Right ventricle myocardium inferior (tissue), 1 donor: ENCODE measurements at places on chromosomes 3 and 15.

GRCh38 chr3:64058566-64058965 is 35.3 kb upstream of the PSMD6 start:
- no peak for DNase-seq

DNA sequence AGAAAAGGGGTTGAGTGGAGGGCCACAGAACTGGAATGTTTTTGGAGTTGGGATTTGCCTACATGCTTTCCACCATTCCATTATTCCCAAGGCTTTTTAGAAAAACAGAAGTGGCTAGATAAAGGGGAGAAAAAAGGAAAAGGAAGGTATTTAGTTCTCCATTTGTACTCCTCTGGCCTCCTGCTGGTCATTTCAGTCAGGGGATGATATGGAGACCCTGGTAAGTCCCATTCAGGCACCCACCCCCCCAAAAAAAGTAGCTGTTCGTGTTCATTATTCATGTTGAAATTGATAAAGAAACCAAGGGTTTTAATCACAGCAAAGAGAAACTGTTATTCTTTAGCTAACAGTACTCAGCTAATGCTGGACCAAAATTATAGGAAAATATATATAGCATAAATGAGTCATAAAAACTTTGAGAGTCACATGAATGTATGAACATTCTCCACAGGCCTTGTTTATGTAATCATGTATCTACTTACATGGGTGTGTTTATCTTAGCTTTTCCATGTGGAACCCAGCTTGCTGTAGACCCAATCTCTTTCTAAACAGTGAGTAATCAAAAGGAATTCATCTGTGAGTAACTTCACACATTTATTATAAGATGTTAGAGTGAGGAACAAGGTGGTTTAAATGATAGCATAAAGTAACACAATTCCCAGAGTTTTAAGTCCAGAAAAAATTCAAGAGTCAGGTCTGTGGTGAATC is 167.2 kb downstream of the KCNMB2 start:
- DNase-seq, result no peak

GRCh38 chr15:89870006-89870405 is 23.8 kb downstream of the AP3S2 start:
- no peak for DNase-seq

DNA sequence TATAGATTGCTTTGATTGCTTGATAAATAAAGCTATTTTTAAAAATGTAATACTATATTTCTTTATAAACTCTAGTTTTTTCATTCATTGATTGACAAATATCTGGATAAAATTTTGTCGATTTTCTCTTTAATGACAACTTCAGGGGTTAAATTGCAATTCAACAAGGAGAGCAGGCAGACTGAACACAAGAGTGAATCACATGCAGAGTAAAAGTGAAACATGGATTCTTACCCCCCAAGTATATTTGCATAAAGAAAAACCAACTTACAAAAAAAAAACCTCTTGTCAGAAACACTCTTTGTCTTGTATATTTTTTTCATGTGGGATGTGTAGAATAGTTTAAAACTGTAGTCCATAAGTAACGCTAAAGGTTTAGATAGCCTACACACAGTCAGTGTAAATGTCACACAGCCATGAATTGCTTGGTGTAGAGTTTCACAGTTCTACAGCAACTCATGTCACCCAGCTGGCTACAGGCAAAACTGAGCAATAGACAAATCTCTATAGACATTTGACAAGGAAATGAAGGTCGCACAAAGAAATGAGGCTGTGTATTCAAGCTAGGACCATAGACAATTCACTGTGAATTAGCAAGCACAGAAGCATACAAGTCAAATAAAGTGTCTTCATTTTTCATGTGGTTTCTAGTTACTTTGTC is 141.6 kb downstream of the THRB start:
- DNase-seq, result no peak

DNA sequence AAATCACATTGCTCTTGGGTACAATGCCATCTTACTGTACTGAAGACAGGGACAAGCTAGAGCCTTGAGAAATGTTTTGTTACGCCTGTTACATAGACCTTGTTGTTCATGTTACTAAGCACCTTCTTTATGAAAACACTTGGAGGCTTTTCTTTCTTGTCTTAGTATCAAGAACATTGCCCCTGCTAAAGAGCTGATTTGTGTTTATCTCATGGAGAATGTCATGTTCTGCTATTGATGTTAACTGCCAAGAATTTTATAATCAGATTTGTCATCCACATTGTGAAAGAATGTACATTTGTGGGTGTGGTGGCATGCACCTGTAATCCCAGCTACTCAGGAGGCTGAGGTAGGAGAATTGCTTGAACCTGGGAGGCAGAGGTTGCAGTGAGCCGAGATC is 431.3 kb upstream of the MDFIC2 start:
- no peak for DNase-seq

GRCh38 chr15:56082263-56082761 is 88.9 kb upstream of the NEDD4 start:
- no peak for DNase-seq

DNA sequence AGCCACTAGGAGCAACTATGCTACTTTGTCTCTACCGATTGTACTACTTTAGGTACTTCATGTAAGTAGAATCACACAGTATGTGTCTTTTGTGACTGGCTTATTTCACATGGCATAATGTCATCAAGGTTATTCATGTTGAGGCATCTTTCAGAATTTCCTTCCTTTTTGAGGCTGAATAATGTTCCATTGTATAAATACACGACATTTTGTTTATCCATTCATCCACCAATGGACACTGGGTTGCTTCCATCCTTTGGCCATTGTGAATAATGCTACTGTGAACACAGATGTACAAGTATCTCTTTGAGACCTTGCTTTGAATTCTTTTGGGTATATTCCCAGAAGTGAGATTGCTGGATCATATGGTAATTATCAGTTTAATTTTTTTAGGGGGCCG is 29.2 kb downstream of the MYO5A start:
- DNase-seq, result no peak

DNA sequence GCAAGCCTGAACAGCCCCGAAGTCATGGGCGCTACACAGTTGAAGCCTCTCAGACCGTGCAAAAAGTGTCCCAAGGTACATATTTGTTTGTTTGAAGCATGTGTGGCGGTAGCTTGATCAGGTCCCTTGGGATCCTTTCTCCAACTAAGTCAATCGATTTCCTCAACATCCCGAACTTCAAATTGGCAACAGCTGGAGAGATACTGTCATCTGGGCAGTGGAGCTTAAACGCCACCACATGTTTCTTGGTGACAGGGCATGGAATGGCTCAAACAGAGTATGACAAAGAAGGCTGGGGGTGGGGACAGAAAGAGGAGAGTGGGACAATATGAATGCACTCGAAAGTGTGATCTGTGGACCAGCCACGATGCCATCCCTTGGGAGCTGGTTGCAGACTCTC is 84.9 kb upstream of the PSMD6 start:
- no peak for DNase-seq

GRCh38 chr3:43870844-43871626 is 180.3 kb downstream of the ABHD5 start:
- no peak for DNase-seq

DNA sequence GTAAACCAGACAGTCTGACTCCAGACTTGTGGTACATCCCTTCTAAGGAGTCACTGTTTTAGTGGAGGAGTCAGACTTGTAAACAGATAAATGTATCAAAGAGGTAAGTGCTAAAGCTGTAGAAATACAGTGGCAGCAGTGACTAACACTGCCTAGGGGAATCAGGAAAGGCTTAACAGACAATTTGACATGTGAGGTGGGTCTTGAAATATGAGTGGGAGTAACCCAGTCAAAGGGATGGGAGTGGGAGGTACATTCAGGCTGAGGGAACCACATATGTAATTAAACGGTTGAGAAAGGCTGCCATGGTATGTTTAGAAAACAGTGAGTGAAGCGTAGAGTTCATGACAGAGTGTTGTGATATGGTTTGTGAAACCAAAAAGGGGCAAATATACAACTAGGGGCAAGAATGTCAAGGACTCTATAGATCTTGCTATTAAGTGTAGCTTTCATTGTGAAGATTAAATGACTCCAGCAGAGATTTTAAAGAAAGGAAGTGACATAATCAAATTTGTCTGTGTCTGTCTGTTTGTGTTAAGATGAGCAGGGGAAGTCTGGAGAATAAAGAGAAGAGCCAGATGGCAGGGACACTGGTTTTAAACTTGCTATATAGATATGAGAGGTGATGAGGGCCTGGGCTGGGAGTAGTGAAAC is 11.2 kb upstream of the ALCAM start:
- DNase-seq, result no peak

GRCh38 chr3:9862391-9863057 is 17.5 kb downstream of the CIDEC start:
- DNase-seq, result peak; percentile 84

DNA sequence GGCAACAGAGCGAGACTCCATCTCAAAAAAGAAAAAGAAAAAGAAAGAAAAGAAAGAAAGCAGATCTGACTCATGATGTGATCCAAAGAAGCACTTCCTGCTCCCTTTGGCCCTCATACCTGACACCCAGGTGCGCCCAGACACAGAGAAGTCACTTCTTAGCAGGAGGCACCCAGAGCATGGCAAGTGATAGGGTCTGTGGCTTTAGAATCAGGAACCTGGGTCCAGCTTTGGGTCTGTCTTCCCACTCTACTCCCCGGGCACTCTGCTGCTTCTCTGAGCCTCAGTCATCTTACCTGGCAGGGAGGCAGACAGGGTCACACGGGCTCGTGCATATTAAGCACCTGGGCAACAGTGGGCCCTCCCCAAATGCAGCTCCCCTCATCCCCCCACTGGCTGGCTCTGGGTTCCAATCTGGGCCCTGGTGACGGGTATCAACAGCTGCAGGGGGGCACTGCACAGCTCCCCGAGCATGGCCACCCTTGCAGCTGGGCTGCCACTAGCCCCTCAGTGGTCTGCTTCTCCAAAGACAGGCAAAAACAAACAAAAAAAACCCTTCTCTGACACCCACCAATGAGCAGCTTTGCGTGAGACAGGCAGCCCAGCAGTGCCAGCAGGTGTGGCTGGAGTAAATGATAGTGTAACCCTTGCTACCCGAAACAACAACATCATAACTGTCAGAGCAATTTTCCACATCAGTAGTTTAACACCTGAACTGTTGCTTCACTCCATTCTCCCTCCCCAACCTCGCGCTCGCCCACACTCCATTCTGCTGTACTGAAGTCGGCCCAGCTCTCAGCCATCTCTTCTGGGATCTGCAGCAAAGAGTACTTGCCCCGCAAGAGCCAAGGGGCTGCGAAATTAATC is 99.8 kb downstream of the MEGF11 start:
- no peak for DNase-seq

- DNase-seq, result no peak
Observed at GRCh38 chr3:103906808-103907207, 1459.9 kb upstream of the ALCAM start.

DNA sequence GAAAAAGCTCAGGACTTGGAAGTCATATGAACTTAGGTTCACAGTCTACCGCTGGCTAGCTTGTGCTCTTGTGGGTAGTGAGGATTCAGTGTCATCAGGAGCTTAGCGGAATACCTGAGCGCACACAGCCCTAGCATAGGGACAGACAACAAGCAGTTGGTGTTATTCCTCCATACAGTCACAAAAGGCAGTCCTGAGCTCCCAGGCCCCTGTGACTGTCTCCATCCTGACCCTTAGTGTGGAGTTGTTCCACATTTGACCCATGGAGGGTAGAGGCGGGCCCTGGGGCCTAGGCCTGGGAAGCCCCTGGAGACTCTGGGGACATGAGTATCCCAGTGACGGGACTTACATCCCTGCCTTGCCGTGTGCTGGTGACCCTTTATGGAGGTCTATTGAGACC is 131.5 kb upstream of the PLXNA1 start:
- DNase-seq, result no peak

DNA sequence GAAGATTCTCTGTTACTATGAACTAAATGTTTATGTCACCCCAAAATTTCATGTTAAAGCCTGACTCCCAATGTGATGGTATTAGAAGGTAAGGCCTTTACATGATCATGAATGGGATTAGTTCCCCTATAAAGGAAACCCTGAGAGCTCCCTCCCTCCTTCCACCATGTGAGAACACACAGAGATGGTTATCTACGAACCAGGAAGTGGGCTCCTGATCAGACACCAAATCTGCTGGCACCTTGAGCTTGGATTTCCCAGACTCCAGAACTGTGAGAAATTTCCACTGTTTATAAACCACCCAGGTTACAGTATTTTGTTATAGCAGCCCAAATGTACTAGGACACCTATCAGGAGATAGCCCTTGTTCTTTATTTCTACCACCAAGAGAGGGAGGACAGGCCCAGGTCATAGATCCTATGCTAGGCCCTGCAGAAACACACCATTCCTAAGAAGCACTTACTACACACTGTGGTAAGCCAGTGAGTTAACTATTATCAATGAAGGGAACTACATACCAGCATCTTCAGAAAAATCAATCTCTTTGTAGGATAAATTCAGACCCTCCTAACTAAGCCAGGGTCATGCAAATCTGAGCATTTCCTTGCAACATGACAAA is 59.0 kb downstream of the PRKAR2A start:
- no peak for DNase-seq

DNA sequence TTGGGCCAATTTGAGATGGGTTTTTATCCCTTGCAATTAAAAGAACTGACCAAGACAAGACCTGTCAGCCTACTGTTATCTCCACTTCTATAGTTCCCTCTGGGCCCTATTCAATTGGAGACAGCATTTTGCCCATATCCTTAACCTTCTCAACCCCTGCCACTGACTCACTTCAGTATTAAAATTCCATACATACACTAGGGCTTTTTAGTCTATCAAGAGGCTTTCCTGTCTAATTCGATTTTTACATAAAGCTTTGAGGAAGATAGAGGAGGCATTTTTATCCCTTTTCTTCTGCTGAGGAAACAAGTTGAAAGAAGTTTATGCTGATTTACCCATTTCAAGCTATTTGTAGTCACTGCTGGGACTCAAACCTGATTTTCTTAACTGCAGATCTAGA is 51.1 kb downstream of the GTF2E1 start:
- no peak for DNase-seq

GRCh38 chr3:60243456-60243855 is 1007.8 kb downstream of the FHIT start:
- DNase-seq, result no peak

DNA sequence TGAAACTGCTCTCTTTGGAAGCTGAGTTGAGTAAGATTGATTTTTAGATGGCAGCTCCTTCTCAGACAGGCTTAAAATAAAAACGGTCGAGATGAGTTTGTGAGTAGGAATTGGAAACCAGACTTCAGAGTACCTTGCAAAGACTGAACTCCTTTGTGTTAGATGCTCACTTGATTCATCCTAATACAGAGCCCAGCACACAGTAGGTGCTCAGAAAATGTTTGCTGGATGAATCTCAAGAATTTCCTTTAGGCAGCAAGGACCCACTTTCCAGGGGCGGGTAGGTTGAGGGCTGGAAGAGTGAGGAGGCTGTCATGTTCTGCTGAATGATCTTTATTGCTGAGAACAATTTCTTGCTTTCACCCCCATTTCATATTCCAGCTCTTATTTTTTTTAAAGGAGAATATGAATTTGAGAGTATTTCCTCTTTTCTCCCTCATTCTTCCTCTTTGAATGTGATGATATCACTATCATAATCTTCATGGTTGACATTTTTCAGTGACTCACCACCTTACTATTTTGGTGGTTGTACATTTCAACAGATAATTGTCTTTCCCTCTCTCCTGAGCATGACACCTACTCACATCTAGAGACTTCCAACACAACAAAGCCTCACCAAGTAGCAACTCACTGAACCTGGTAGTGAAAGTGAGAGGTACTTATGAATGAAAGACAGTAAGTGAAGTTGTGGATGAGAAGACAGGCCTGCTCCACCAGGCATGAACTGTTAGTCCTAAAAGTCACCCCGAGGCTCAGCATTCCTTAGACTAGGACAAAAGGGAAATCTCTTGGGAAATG is 113.3 kb downstream of the PDCD6IP start:
- DNase-seq, result no peak

GRCh38 chr15:85129881-85130280 is 148.2 kb downstream of the PDE8A start:
- no peak for DNase-seq
